ENCODE measurements at places on chromosomes 1 and 21.

DNA sequence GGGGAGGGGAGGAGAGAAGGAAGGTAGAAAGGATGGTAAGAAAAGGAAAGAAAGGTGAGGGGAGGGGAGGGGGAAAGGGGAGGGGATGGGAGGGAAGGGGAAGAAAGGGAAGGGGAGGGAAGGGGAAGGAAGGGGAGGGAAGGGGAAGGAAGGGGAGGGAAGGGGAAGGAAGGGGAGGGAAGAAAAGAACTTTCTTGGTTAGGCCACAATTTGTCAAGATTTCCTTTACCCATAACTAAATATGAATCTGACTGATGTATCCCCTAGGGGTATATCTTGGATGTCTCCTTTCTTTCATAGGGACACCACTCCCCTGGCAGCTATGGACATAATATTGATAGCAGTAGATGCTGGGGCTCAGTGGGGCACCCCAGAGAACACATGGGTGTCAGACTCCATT, 54.4 kb upstream of the PRELP start:
- no peak for DNase-seq

DNA sequence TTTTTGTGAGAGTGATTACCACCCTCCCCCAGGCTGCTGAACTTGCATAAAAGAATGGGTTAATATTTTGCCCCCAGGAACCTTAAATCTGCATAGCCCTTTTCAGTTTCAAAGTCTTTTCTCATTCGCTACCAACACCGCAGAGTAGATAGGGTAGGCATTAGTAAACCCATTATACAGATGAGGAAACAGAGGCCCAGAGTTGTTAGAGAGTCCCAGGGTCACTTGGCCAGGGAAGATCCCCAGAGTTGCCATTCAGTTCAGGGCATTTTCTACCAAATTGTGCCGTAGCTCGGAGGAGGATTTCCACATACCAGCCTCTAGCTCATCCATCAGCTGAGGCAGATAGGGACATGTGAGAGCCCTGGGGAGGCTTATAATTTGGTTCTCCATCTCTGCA, 40.5 kb downstream of the NEK2 start:
- no peak for DNase-seq

DNA sequence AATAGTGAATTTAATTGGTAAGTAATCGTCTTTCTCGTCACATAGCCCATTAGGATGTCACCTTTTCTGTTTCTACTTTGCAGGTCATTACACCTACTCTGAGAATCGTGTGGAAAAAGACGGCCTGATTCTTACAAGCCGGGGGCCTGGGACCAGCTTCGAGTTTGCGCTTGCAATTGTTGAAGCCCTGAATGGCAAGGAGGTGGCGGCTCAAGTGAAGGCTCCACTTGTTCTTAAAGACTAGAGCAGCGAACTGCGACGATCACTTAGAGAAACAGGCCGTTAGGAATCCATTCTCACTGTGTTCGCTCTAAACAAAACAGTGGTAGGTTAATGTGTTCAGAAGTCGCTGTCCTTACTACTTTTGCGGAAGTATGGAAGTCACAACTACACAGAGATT, 23.3 kb downstream of the PARK7 start:
- DNase-seq, result no peak

GRCh38 chr1:216670118-216670883, 52.9 kb downstream of the ESRRG start:
- DNase-seq, result no peak

GRCh38 chr21:37484535-37485474, 118.2 kb downstream of the DYRK1A start:
- no peak for DNase-seq

DNA sequence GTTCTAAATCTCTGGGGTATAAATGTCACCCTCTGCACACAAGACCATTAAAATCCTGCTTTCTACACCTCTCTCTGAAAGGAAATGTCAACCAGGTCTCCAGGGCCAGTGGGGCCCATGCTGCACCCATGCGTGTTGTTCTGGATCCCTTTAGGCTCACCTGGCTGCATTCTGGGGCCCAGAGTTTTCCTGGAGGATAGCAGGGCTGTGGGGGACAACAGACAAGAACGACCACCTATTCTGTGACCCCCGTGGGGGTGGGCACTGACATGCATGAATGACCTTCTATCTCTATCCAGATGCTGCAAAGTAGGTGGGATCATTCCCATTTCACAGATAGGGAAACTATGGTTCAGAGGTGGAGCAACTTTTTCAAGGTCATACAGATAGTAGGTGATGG, 41.6 kb downstream of the TNNT2 start:
- DNase-seq, result no peak

DNA sequence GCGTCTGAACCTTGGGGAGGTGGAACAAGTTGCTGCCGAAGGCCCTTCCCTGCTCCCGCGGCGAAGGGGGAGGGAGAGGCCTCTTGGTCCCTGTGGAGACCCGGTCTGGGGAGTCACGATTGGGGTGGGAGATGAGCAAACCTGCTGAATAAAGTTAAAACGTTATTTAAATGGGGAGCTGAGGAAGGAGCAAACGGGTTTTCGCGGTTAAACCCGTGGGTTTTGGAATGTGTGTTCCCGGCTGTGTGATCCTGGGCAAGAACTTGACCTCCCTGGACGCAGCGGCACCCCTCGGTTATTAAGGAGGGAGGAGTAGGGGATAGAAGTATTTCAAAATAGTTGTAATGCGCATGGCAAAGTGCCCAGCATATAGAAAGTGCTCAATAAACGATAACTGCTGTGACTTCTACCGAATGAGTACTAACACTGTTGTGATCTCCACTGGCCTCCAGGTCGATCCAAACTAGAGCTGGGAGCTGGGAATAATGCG, 3.4 kb downstream of the FAM110D start:
- no peak for DNase-seq

GRCh38 chr21:34603710-34604057, 11.2 kb downstream of the RCAN1 start:
- no peak for DNase-seq

DNA sequence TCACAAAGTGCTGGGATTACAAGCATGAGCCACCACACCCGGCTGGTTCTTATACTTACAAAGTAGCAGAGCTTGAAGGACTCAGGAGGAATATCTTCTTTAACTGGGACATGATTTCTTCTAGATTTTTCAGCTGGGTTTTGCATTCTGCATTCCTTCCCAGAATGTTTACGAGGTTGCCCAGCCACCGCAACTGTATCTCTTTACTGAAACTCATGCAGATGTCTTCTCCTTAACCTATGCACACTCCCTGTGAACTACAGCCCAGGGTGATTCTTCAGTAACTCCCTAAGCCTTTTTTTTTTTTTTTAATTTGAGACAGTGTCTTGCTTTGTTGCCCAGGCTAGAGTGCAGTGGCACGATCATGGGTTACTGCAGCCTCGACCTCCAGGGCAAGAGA, 8.7 kb upstream of the DOP1B start:
- DNase-seq, result no peak

- DNase-seq, result no peak
These were observed at the start of gene NUP210L for GRCh38 chr1:154154534-154155191. NUP210L (minus strand) TSS chr1:154155073.

DNA sequence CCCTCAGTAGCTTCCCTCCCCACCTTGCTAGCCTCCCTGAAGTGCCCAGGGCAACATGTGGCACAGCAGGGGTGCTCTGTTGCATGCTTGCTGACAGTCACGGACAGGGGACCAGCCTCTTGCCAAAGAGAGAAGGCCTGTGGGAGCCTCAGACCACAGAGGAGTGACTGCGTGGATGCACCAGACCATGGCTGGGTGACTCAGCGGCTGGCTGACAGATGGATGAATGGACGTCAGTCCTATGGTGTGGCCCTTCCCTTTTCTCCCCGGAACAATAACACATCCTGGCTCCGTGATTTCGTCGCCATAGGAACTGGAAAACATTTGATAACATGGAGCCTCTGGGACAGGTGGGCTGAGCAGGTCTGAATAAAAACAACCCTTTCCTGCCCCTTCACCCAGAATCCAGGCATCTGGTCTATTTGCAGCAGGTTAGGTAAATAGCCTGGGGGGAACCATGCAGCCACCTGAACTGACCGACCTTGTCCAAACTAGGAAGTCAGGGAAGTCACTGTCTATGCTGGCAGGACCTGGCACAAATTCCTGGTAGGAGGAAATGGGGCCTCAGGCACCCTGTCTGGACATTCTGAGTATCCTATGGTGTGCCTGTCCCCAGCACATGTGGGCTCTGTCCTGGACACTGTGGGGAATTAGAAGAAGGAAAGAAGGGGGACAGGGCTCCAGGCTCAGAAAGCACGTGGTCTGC, 53.3 kb downstream of the NENF start:
- no peak for DNase-seq

DNA sequence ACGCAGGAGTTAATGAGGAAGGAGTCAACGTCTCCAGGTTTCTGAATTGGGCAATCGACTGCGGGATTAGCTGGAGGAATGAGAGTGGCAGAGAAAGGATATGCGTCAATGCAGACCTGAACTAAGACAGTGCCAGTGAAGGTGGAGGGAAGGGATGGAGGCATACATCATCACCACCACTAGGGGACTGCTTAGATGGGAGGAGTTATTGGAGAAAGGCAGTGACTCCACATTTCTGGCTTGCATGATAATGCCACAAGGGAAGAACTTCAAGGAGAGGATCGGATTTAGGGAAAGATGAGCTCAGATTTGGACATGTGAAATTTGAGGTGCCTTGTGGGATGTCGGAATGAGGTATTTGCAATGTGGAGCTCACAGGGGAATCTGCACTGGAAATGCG, 17.5 kb downstream of the VASH2 start:
- DNase-seq, result no peak

DNA sequence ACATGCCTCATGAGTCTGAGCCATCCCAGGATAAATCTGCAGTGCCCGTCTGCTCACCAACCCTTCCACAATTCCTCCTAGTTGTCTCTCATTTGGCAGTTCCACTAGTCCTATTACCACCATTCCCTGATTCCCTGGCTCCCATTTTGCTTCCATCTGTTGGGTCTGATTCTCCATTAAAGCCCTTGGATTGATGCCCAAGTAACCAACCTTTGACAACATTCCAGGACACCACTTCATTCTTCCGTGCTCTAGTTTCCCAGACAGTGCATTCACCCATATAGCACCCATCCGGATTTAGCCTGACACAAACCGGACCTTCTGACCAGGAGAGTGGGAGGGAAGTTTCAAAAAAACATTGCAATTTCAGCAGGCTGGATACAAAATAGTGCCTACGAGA, 189.4 kb upstream of the PALMD start:
- no peak for DNase-seq

DNA sequence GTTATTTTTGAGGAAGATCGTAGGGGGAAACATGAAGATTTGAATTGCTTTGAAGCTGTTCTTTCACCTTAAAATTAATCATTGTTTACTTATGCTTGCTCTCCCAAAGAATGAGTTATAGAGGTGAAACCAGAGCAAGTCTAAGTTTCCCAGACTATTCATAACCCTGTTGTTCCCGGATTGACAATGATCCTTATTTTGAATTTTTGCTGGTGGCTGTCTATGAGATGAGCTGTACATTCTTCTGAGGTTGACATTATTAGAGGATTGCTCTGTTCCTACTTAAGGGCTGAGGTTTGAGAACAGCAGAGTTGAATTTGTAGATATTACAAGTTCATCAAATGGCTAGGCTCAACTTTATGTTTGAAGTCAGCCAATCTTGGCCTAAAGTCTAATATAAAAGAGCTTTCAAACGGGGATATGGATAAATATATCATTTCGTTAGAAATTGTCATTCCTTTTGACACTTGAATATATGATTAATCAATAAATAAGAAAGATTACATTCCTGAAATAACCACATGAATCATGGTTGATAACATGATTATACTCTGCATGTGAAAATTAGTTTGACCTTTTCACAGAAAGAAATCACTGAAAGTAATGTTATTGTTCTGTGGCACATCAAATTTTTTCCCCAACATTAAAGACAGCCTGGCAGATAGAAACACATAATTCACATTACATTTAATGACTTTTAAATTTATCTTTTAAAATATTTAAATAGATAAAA, 19.1 kb upstream of the PDE4B start:
- DNase-seq, result no peak

DNA sequence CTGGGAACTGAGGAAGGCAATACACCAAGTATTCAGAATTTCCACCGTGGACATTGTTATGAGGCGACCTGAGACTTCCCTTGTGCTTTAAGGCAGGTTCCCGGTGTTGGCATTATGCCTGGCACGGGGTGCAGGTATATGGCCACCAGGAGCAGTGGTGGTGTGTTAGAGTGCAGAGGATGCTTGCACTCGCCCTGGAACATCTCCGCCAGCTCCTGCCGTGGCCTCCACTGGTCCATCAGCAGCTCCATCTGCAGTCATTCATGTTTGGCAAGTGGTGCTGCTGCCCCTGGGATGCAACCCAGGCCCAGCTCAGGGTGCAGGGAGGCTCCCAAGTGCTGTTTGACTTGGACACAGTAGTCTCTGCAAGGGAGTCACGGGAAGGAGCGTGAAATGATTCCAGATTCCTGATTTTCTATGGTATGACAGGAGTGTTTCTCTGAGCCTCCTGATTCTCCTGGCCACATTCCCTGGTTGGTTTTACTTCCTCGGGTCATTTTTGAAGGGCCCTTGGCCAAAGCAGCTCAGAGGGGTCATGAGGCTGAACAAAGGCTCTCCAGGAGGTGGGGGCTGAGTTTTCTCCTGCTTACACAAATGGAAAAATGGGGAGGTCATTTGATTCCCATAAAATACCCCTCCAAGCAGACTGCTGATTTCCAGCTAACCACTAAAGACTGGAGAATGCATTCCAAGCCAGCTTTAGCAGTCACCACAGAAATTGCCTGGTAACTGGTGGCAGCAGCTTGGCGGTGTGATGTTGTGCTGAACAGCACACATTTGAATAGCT, 60.4 kb upstream of the PSEN2 start:
- no peak for DNase-seq

Measured in naive B cell (primary cell).